Liver (tissue), 10 donors: ENCODE measurements at places on chromosomes 11 and 22. TPM values are rescaled to one million over a fixed set of nuclear protein-coding genes. Genes with fewer than 3 reads are reported as not detected.
A peak's percentile ranks its signal among the peaks of the same experiment; 100 is the strongest.

BIRC3 gene
- 8.1 TPM for total RNA-seq

SLC35E4 gene
- 0.19 TPM for total RNA-seq

CASP12 gene
- 0.17 TPM for total RNA-seq

SMCO4 gene
- 21.2 TPM for total RNA-seq

SLC7A4 gene
- 0.23 TPM for total RNA-seq

NLRP14 gene
- 0.47 TPM for total RNA-seq

DNA sequence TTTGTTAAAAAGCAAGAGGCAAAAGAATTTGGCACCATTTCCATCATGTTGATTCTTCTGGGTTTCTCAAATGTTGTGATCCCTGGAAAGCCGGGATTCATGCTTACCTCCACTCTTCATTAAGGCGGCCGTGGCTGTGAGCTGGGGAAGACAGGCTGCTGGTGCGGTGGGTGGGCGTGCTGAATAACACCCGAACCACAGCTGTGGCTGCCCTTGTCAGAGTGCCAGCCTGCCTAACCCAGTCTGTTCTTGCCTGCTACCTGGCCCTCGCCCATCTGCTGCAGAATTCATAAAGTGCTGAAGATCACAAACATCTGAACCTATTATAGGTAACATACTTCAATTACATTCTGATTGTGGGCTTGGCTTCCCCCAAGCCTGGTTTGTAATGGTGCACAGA is 95.8 kb upstream of the RCN1 start:
- H3K27me3 ChIP-seq = no peaks in the 10 kb centered on the region
- no peak overlapping the region for H3K27ac ChIP-seq
- DNase-seq = no peak
- no peaks in the 10 kb centered on the region for H3K36me3 ChIP-seq
- no peaks in the 10 kb centered on the region for H3K4me1 ChIP-seq
- H3K4me3 ChIP-seq = no peak overlapping the region

DNA sequence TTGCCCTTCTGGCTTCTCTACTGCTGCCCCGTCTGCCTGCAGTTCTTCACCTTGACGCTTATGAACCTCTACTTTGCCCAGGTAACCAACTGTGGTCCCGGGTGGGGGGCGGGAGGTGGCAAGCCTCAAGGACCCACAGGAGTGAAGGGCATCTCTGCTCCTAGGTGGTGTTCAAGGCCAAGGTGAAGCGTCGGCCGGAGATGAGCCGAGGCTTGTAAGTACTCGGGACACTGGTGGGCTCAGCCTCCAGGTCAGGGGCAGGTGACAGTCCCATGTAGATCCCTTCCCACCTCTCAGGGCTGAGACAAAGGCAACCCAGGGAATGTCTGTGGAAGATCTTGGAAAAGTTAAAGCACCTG is 1.1 kb downstream of the GPR137 start:
- H3K27ac ChIP-seq = no peak overlapping the region
- peaks cover 4% of the 10 kb centered on the region for H3K27me3 ChIP-seq
- DNase-seq = no peak
- H3K36me3 ChIP-seq = no peaks in the 10 kb centered on the region

GRCh38 chr22:27420817-27421361 is 380.7 kb downstream of the MN1 start:
- no peaks in the 10 kb centered on the region for H3K36me3 ChIP-seq
- H3K4me3 ChIP-seq = no peak overlapping the region
- no peak overlapping the region for H3K27ac ChIP-seq
- DNase-seq = no peak

- peak; percentile 60 for DNase-seq
- no peaks in the 10 kb centered on the region for H3K27me3 ChIP-seq
- H3K4me1 ChIP-seq = no peaks in the 10 kb centered on the region
Observed at GRCh38 chr11:2885017-2885677, 428 bp downstream of the CDKN1C start.

- no peaks in the 10 kb centered on the region for H3K27me3 ChIP-seq
- no peaks in the 10 kb centered on the region for H3K4me1 ChIP-seq
- DNase-seq = no peak
- H3K4me3 ChIP-seq = no peak overlapping the region
Observed at GRCh38 chr11:78373689-78374088, 43.9 kb downstream of the GAB2 start.

GRCh38 chr11:44797886-44798606 is 71.3 kb downstream of the TSPAN18 start:
- H3K27me3 ChIP-seq = no peaks in the 10 kb centered on the region
- H3K36me3 ChIP-seq = no peaks in the 10 kb centered on the region
- no peak for DNase-seq
- H3K4me3 ChIP-seq = no peak overlapping the region
- no peak overlapping the region for H3K27ac ChIP-seq
- no peaks in the 10 kb centered on the region for H3K4me1 ChIP-seq

DNA sequence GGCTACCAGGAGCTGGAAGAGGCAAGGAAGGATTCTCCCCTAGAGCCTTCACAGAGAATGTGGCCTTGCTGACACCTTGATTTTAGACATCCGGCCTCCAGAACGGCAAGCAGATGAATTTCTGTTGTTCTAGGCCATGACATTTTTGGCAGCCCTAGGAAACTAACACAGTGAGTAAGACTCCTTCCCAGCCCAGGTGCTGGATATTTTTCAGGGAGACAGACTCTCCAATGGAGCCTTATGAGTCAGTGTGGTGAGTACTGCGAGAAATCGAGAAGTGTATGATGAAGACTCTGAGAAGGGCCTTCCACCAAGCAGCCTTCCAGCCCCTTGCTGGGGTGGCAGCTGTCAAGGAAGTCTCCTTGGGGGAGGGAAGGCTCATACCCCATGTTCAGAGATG is 114.4 kb downstream of the OSBP2 start:
- no peaks in the 10 kb centered on the region for H3K27me3 ChIP-seq
- no peak overlapping the region for H3K4me3 ChIP-seq
- H3K27ac ChIP-seq = no peak overlapping the region

DNA sequence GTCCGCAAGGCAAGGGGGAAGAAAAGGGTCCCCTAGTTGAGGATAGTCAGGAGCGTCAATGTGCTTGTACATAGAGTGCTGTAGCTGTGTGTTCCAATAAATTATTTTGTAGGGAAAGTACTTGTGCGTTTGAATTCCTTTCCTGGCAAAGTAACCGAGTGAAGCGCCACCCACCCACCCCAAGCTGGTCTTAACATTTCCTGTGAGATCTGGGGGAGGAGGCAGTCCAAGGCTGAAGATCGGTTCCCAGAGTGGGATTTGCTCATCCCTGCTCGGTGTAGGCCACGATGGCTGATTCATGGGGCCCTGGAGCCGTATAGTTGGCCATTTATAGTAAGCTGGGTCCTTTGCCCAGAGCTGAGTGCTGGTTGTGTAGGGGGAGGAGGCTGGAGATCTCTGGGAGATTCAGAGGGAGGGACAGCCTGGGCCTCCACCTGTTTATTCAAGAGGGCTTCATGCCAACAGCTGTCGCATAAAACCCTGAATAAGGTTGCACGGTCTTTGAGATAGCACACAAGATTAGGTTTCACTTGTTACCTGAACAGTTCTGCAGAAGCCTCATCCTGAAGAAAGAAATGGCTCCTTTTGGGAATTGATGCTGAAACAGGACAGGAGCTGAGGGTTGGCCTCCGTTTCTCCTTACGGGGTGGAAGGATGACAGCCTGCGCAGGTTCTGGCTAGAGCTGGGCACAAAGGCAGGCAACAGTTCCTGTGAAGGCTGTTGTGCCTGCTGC is 2.4 kb downstream of the ATF4 start:
- DNase-seq = no peak
- peaks cover 60% of the 10 kb centered on the region for H3K4me1 ChIP-seq
- H3K27ac ChIP-seq = no peak overlapping the region

DNA sequence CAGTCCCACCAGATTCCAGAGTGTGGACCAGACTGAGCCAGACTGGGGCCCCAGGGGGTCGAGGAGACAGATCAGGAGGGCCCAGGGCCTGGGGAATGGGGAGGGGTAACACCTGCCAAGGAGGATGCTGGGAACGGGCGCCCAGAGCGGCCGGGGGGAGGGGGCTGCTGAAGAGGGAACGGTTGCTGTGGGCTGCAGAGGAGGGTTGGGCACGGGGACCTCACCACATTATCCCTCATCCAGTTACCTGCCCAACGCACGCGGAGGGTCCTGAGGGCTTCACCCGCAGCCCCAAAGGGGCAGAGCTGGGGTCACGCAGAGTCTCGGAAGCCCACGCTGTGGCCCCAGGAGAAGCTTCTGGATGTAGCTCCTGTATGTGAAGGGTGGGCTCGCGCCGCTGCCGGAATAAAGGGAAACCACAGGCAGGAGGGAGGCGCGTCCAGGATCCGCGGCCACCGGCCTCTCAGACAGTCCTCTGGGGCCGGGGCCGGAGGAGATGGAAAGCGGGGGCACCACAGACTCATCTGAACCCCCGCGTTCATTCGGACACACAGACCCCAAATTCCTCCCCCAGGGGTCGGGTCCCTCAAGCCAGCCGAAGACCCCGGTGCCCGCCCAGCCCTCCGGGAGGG is 866 bp upstream of the SELENOO start:
- DNase-seq = no peak
- peaks cover 51% of the 10 kb centered on the region for H3K4me1 ChIP-seq
- H3K4me3 ChIP-seq = peak overlapping the region; percentile 97
- peaks cover 3% of the 10 kb centered on the region for H3K36me3 ChIP-seq
- no peaks in the 10 kb centered on the region for H3K27me3 ChIP-seq

GRCh38 chr22:35914665-35915476 is 113.8 kb downstream of the RBFOX2 start:
- DNase-seq = peak; percentile 42
- H3K4me3 ChIP-seq = peak overlapping the region; percentile 59
- H3K27ac ChIP-seq = peak overlapping the region; percentile 59
- H3K36me3 ChIP-seq = no peaks in the 10 kb centered on the region
- H3K27me3 ChIP-seq = no peaks in the 10 kb centered on the region
- H3K4me1 ChIP-seq = peaks cover 5% of the 10 kb centered on the region

DNA sequence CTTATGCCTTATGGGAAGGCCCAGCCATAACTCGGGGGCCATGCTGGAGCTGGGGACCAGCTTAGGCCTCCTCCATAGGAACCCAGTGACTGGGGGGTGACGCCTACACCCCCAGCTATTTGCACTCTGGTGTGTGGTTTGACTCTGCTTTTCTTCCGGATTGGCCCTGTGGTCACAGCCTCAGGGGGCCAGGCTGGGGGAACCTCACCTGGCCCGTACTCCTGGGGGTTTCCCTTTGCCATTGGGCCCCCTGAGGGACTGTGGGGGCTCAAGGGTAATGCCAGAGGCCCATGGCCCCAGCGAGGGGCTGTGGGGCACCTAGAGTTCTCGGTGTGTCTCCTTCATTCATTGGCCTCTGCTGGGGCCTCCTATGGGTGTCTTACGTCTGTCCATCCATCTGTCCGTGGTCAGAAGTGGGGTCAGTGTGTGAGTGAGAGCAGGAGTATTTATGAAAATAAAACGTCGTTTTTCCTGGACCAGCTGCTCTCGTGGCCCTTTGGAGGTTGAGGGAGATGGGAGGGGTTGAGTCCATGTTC is 6.3 kb upstream of the SH3BP1 start:
- H3K27me3 ChIP-seq = no peaks in the 10 kb centered on the region
- no peak overlapping the region for H3K4me3 ChIP-seq
- peaks cover 6% of the 10 kb centered on the region for H3K36me3 ChIP-seq
- peak overlapping the region; percentile 84 for H3K27ac ChIP-seq
- DNase-seq = no peak
- peaks cover 7% of the 10 kb centered on the region for H3K4me1 ChIP-seq

GRCh38 chr22:38452373-38453065 is 2.5 kb downstream of the KCNJ4 start:
- no peak for DNase-seq
- no peak overlapping the region for H3K27ac ChIP-seq
- no peaks in the 10 kb centered on the region for H3K36me3 ChIP-seq
- H3K4me3 ChIP-seq = no peak overlapping the region

GRCh38 chr11:128164080-128164741 is 423.1 kb downstream of the ETS1 start:
- peak overlapping the region; percentile 17 for H3K4me3 ChIP-seq
- H3K36me3 ChIP-seq = no peaks in the 10 kb centered on the region
- H3K4me1 ChIP-seq = peaks cover 8% of the 10 kb centered on the region
- no peak for DNase-seq

GRCh38 chr11:96211436-96211835 is 131.6 kb downstream of the MAML2 start:
- DNase-seq = no peak
- no peaks in the 10 kb centered on the region for H3K36me3 ChIP-seq
- H3K27ac ChIP-seq = no peak overlapping the region
- peaks cover under 1% of the 10 kb centered on the region for H3K4me1 ChIP-seq
- H3K4me3 ChIP-seq = no peak overlapping the region

- no peak overlapping the region for H3K4me3 ChIP-seq
- no peaks in the 10 kb centered on the region for H3K36me3 ChIP-seq
- H3K4me1 ChIP-seq = no peaks in the 10 kb centered on the region
- no peaks in the 10 kb centered on the region for H3K27me3 ChIP-seq
Observed at GRCh38 chr11:88146106-88146505, 29.1 kb downstream of the RAB38 start.

DNA sequence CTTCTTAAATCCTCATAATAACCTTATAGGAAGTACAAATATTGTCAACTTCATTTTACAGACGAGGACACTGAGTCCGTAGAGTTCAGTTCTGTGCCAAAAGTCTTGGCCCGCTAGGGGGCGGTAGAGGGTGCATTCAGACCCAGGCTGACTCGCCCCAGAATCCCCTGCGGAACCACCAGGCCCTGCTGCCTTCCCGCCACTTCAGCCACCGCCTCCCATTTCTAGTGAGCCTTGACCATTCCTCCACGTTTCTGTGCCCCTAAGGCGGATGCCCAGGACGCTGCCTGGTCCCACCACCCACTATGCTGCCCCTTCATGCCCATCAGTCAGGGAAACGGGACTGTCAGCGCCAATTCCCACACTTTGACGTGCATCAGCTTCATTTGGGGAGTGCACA is 19.1 kb downstream of the SYT13 start:
- peak; percentile 42 for DNase-seq
- no peaks in the 10 kb centered on the region for H3K36me3 ChIP-seq
- H3K4me1 ChIP-seq = no peaks in the 10 kb centered on the region
- no peak overlapping the region for H3K27ac ChIP-seq
- no peak overlapping the region for H3K4me3 ChIP-seq
- H3K27me3 ChIP-seq = peaks cover 13% of the 10 kb centered on the region

DNA sequence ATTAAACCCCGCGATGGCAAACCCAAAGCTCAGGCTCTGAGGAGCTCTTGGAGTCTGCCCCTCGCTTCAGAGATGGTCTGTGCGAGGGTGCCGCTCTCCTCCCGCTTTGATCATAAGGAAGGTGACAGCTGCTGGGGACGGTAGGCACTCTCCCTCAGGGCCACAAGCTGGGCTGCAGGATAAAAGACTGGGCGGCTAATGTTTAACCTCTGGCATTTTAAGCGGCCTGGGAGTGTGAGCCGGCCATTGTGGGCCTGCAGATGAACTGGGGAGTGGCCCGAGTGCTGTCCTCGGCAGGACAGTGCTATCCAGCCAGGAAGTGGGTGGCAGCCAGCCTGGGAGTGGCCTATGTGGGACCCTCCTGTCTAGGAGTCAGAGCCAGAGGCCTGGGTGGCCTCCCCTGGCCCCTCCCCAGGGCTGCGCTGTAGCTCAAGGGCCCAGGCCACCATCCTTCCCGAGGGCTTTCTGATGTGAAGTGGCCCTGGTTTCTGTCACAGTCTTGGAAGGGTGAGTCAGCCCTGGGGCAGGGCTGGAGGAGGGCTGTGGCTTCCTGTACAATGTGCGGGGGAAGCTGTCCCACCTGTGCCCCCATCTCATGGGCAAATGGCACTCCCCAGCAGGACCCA is 58.7 kb upstream of the PRODH start:
- no peak overlapping the region for H3K27ac ChIP-seq
- peaks cover 3% of the 10 kb centered on the region for H3K4me1 ChIP-seq
- H3K27me3 ChIP-seq = no peaks in the 10 kb centered on the region
- DNase-seq = no peak
- H3K4me3 ChIP-seq = no peak overlapping the region
- H3K36me3 ChIP-seq = no peaks in the 10 kb centered on the region
